GM12891 (cell line): ENCODE measurements at places on chromosomes 2 and 18.
A peak's percentile ranks its signal among the peaks of the same experiment; 100 is the strongest.

GRCh38 chr18:43847164-43848091 is 570.1 kb upstream of the SYT4 start:
- no peak for DNase-seq

GRCh38 chr2:199989822-199990221 is 34.4 kb downstream of the MAIP1 start:
- no peak for DNase-seq

GRCh38 chr2:178258916-178259315 is 64.6 kb downstream of the OSBPL6 start:
- DNase-seq = no peak

- no peak for DNase-seq
These were observed 388.9 kb downstream of the ZEB2 start for GRCh38 chr2:144131042-144131441.

DNA sequence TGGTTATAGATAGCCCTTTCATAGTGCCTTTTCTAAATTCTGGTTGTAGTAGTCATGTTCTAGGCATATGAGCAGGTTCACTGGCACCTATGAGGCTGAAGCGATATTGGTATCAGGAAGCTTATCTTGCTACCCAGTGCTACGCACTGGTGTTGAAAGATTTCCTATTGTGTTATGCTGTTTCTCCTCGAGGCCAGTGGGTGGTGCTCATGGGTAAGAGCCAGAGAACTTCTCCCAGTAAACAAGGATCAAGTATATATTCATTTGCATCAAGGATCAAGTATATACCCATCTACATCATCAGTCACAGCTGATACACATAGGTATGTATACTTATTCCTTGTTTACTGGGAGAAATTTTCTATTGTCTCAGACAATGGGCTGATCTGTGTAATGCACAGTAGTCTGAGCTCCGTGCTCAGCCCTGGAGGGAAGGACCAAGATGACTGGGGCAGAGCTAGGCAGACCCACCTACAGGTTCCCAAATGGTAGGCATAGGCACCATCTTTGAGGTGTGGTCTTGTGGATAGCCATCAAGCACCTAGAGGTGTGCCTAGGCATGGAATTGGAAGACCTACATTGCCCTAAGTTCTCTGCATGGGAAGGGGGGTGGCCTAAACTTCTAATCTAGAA is 101.2 kb upstream of the GALNT13 start:
- no peak for DNase-seq

GRCh38 chr2:219182331-219183150 is 4.5 kb downstream of the RETREG2 start:
- DNase-seq = no peak

GRCh38 chr2:31523871-31524492 is 56.8 kb downstream of the SRD5A2 start:
- DNase-seq = peak; percentile 10

DNA sequence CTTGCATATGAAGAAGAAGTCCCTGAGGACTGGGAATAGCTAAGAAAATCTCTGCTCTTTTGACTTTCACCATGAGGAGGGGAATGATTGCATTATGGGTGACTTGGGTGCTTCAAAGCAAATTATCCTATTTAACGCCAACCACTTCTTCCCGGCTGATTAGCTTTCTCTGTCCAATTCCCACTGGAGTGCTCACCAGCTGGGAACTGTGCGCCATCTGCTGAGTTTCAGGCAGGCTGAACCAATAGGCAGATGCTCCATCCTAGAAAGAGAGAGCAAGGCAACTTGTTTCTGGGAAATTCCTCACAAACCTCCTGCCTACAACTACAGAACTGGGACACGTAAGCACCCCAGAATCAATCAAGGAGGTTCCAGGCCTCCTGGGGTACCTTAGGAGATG is 49.4 kb downstream of the POLE4 start:
- DNase-seq = no peak

- no peak for DNase-seq
These were observed 77.5 kb upstream of the HK2 start for GRCh38 chr2:74756356-74756890.

DNA sequence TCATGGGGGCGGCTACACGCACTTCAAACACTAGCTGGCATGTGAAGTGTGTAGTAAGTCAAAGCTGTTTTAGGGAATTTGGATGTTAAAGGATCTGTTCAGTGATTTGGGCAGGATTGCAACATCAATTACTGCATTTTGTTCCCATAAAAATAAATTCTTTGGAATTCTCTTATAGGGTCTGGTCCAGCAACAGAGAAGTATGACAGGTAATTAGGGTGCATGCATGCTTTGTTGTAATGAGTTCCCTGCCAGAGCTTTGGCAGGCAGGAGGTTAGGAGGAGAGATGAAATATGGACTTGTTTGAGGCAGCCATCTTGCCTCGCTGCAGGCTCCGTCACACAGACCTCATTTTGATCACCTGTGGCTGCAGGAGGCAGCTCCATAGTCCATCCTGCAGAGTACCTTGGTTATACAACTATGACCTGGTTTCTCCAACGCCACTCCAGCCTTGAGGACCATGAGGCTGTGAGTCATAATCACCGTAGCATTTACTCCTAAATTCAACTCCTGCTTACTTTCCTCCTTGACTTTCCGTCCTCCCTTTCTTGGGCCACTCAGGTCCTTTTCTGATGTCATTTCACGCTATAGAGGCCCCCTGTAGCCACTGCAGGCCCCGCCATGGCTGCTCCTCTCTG is 26.5 kb upstream of the EML4 start:
- DNase-seq = no peak

DNA sequence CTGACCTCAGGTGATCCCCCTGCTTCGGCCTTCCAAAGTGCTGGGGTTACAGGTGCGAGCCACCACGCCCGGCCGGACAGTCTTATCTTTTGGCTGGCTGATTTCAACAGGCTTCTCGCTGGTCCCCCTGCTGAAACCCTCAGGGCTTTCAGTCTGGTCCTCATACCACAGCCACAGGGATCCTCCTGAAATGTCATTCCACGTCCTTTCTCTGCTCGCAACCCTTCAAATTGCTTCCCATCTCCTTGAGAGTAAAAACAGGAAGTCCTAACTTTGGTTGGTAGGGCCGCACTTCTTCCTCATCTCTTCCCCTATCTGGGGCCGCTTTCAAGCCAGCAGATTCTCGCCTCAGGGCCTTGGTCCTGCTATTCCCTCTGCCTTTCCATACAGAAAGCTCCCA is 1.4 kb upstream of the CAB39 start:
- DNase-seq = no peak

- DNase-seq = no peak
These were observed 77.9 kb upstream of the ST6GAL2 start for GRCh38 chr2:106963893-106964292.

GRCh38 chr2:207895274-207895860 is 125.7 kb upstream of the FZD5 start:
- DNase-seq = no peak

GRCh38 chr2:217501887-217502286 is 500.9 kb downstream of the TNS1 start:
- DNase-seq = no peak

DNA sequence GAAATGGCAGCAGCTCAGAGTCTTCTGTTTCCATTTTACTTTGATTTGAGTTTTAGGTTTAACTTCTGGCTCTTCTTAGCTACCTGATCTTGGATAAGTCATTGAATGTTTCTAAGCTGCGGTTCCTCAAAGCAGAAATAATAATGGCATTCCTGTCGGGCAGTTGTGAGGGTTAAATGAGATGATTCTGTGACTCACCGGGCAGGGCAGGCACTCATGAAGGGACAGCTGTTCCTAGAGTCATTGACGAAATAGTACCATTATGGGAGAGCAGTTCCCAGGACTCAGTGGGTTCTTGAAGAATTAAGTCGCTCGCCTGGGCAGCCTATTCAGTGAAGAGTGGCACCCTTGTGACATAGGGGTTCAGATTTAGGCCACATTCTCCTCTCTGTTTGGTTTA is 10.3 kb downstream of the TRIB2 start:
- DNase-seq = no peak

- DNase-seq = no peak
These were observed 78.4 kb downstream of the UXS1 start for GRCh38 chr2:106115665-106116064.

- DNase-seq = no peak
These were observed 816.4 kb downstream of the SOCS6 start for GRCh38 chr18:71105078-71105819.

DNA sequence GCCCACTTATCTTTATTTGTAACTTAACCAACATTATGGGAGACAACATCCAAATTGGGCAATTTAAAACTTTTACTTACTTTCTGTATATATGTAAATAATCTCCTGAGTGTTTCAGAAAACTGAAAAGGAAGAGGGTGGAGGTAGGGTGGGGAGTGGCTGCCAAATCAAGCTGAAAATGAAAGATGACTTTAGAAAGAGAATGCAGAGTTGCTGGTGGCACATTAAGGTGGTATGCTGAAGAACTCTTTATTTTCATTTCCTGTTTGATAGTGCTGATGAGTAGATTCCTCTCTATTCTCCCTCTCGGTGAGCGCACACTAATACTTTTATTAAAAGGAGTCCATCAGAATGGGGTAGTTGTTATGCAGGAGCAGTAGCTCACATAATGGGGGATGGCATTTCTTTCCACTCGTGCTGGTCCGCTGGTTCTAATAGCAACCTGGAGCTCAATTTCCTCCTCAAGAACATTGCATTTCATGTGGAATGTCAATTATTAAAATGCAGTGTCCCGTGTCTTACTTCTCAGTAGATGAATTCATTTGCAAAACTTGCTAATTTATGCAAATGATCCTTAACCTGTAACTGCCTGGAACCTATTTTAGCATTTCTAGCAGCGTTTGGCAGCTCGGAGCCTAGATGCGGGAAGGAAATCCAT is 466.9 kb upstream of the HNRNPA3 start:
- DNase-seq = no peak

- no peak for DNase-seq
These were observed 12.6 kb downstream of the GKN1 start for GRCh38 chr2:68987021-68987503.

- DNase-seq = no peak
These were observed 116.3 kb downstream of the GALNT1 start for GRCh38 chr18:35697869-35698268.

DNA sequence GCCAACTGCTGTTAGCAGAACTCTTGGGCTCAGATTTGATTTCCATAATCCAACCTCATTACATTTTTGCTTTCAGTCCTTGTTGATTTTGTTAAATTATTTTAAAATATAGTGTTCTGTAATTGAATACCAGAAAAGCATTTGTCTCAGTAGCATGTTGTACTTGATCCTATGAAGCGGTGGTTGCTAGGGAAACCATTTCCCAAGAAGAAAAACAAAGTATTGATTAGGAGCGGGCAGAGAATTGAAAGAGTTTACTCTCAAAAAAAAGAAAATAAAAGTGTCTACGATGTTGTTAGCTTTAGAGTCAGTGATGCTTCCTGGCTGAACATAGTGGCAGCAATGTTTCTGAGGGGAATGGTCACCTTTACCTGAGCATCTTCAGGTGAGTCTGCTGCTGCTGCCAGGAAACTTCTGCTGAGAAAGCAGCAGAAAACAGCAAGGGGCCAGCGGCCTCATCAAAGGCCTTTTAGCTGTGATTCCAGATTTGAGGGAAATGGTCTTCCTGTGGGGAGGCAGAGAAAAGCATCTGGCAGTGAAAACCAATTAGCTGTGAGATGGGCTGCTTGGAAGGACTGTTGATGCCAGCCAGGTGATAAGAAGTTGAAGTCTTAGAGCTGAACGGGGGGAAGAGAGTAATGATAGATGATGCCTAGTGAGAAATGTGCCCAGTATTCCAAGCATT is 37.1 kb downstream of the CRIM1 start:
- DNase-seq = no peak

GRCh38 chr18:36176711-36177110 is 10.6 kb upstream of the MOCOS start:
- no peak for DNase-seq

- no peak for DNase-seq
These were observed 30.4 kb downstream of the KLF7 start for GRCh38 chr2:207135340-207135739.

DNA sequence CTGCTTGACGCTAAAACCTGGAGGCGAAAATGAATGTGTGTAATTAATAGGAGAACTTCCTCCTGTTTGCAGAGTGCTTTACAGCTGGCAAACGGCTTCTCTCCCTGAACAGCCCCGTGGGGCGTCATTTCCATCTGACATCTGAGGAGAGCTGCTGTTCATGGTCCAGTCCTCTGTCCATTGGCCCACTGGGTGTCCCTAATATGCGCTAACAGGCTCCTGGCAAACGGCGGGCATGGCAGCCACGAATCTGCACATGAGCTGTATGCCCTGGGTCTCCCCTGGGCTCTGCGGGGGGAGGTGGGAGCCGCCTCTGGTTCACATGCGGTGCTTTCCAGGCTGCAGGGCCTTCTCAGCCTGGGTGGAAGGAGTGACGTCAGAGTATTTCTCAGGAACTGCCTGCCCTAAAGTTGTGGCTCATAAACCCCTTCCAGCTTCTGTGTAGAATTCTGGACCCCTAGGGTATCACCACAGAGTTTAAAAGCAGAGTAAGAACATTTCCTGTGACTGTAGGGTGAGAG is 73.2 kb downstream of the LRRFIP1 start:
- DNase-seq = no peak

DNA sequence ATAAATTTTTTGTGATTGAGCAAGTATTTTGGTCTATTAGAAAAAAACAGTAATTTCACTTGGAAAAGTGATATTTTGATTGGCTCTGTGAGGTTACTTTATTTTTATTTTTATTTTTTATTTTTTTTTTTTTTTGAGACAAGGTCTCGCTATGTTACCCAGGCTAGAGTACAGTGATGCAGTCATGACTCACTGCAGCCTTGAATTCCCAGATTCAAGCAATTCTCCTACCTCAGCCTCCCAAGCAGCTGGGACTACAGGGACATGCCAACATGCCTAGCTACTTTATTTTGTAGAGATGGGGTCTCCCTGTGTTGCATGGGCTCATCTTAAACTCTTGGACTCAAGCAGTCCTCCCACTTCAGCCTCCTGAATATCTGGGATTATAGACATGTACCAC is 60.9 kb upstream of the MGAT5 start:
- no peak for DNase-seq

- DNase-seq = no peak
These were observed 310.4 kb upstream of the CCDC68 start for GRCh38 chr18:55269622-55270021.

- DNase-seq = no peak
These were observed 31.9 kb upstream of the C1GALT1C1L start for GRCh38 chr2:43708178-43708577.

DNA sequence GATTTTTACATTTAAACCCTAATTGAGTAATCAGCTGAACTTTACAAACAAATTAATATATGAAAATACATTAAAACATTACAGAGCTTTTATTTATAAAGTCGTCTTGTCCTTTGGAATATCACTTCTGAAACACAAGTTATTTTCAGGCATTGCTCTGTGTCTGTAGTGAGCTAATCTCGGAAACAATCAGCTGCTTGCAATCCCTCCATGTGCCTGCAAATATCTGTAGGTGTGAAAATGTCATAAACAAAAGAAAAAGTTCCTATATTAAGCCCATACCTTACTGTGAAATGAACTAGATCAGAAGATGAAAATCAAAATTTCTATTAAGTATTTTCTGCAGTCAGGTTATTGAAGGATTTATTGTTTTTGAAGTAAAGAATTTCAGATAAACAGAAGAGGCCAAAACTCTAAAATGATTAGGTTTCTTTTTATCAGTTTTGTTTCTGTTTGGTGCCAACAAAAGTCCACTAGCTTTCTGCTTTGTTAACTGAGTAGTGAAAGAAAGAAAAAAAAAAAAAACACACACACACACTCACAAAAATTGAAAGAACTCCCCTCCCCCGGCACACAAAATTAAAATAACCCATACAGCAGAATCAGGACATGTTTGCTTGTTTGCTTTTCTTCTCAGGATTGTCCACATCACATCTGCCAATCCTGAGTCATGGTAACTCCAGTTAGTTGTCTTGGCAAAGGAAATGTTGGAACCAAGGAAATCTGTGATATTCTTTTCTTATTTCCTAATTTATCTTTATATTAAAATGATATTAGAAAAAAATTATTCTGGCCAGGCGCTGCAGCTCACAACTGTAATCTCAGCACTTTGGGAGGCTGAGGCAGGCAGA is 627.0 kb upstream of the SLC39A10 start:
- DNase-seq = no peak
